ENCODE measurements at places on chromosomes 6 and 20.

DNA sequence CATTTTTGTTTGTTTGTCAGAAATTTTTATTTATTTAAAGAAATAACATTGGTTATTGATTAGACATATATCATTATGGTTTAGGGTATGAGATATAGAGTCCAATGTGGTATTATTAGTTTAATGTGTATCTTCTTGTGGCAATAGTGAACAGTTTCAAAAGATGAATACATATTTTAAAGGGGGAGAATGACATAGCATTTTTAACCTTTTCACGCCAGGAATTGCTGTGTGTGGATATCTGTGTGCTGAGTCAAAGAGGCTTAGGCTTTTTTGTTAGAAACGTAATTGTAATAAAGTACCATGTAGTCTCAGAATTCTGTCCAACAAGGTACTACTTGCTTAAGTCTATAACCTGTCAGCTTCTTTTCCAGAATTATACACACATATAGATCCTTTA lies 451.6 kb downstream of the ADGRB3 start:
- no peak for DNase-seq

GRCh38 chr6:46998436-46999017 lies 43.6 kb downstream of the ADGRF1 start:
- DNase-seq = no peak

DNA sequence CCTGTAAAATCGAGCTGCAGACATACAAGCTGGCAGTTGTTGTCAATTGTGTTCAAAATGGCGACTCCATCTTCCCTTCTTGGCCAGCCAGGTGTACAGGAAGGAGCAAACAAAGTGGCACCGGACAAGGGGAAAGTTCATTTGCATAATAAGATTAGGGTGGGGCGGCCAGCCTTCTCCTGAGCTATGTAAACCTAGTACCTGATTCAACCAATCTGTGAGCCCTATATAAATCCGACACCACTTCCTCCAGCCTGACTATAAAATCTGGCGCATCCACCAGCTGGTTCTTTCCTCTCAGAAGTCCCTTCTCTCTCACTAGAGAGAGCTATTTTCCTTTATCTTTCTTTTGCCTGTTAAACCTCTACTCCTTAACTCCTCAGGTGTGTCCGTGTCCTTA lies 8.1 kb upstream of the HBS1L start:
- no peak for DNase-seq

DNA sequence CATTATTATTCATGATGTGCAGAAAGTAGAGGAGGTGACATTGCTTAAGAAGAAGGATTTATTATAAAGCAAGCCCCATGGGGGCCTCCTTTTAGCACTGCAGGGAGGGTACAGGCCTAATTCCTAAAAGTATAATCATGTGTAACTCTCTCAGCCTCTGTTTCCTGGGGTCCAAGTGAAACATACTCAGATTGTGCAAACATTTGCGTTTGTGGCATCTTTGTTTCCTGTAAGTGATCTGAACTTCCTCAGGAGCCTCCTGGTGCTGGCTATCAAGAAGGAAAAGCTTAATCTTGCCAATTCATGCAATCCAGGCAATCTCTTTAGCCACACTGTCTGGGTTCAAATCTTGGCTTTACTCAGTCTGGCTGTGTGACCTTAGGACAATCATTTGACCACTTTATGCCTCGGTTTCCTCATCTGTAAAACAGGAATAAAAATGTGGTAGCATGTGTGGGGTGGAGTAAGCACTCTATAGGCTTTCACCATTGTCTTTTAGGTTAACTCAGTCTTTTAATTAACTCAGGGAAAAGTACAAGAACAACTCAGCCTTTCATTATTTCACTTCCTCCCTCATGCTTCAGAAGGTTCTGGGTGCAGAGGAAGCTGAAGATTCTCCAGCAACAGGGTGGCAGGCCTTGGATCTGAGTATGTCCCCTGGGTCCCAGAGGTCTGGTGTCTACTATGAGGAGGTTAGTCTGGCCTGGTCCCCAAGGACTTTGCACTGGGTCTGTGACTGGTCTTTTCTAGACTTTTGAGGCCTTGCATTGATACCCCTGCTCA lies 831 bp upstream of the SIRPB2 start:
- no peak for DNase-seq

DNA sequence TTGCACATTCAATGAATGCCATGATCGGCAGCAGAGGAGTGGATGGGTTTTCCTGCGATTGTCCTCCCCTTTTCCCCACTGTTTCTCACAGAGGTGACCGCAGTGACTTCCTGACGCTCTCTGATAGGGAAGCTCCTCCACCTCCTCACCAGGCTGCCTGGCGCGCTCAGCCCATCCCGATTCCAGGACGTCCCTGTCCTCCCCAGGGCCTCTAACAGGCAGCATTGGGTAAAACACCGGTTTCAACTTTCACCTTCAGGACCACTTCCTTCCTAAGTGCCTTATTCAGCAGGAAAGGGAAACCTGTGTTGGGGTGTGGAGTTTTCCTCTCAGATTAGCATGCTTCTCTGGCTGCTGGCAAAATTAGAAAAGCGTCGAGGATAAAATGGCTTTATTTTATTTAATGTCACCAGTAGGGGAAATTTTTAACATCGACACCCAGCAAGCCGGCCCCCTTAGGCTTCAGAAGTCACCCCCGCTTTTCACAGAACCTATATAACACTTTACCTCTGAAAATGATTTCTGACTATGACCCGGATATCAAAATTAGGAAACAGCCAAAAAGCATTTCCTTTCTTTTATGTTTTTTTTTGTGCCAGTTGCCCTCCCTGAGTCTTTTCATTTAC lies 570.4 kb upstream of the GJE1 start:
- DNase-seq = no peak

GRCh38 chr6:27553123-27553904 lies 80.4 kb upstream of the ZNF184 start:
- peak; percentile 69 for DNase-seq
